H7 (cell line): ENCODE measurements at places on chromosomes 6 and 20. TPM values are rescaled to one million over a fixed set of nuclear protein-coding genes. Genes with fewer than 3 reads are reported as not detected.

- no peak for DNase-seq
Observed at GRCh38 chr6:139764498-139764986, 390.1 kb upstream of the CITED2 start.

GRCh38 chr6:3244003-3244831 lies 14.5 kb upstream of the PSMG4 start:
- DNase-seq = no peak

GRCh38 chr6:32609731-32610640 lies 20.3 kb upstream of the HLA-DRB1 start:
- DNase-seq = peak; percentile 59

DNA sequence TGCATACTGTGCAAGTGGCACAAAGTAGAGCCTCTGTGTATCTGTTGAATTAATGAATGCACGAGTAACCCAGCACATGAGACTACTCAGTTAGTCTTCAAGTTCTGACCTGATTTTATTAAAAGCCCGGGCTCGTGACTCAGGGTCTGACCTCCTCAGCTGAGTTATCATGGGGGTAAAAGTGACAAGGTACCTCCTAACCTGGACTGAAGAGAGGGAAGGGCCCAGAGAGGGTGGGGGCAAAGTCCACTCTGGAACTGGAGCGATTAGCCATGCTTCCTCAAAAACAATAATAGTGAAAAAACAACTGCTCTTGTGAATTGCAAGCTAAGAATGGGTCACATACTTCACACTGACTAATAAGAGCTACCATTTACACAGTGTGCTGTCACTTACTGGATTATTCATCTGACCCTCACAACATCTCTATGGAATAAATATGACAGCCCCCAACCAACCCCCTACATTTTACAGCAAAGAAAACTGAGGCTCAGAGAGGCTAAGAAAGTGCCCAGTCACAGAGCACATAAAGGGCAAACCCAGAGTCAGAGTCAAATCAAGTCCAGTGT lies 26.7 kb downstream of the TRERF1 start:
- no peak for DNase-seq

- peak; percentile 89 for DNase-seq
Observed at GRCh38 chr20:667351-668034, 8.1 kb downstream of the SCRT2 start.

DNA sequence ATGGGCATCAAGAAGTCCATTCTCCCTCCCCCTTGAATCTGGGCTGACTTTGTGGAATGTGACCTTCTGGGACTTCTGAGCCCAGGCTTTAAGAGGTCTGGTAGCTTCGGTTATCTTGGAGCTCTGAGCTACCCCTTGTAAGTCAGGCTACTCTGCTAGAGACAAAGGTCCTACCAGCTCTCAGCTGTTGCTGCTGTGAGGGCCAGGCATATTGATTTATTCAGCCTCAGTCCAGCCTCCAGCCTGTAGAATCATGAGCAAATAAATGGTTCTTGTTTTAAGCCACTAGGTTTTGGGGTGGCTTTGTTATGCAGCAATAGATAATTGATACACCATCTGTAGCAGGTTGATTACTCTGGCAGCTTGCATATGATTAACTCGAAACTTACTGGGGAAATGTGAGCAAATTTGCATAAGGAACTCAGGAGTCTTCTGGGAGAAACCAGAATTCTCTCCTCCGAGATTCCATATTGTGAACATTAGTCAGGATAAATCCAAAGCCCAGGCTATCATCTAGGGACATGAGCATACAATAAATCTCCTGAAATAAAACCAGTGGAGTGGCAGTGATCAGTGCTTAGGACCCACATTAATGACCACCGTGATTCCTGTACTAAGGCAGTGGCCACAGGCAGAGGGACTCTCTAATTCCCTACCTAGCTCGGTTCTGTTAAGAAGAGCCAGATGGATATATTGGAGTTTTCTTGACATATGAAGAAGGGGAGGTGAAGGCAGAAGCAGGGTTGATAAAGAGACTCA lies 336.1 kb downstream of the CDC5L start:
- DNase-seq = no peak

DNA sequence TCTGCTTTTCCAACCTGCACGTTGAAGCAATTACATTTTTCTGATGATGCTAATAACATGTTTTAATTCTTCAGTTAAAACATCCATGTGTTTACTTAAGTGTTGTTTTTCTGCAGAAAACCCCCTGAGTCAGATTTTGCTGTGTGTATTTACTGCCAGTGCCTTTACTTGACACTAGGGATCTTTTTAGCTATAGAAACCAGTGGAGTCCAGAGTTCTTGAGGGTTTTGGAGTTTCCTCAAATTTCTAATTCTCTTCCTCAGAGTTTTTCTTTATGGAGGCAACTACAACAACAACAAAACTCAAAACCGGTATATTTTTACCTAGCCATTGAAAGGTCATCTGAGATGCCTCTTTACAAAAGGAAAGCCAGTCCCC lies 168.4 kb downstream of the JARID2 start:
- no peak for DNase-seq

- no peak for DNase-seq
Observed at GRCh38 chr6:21228411-21228810, 365.1 kb upstream of the SOX4 start.

DNA sequence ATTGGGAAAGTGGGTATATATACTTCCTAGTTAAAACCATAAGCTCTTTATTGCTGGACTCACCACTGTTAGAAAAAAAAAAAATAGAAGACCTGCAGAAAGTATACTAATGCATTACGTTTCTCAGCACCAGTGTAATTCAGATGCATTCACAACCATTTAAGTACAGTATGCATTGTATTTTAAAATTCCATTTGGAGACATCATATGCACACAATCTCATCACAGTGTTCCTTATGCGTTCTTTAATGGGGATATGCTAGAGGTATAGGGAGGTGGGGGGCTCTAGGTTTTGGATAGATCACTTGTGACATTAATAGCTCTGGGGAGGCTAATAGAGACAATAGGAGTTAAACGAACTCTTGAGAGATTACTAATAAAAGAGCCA lies 9.4 kb downstream of the TFAP2A start:
- no peak for DNase-seq

GRCh38 chr20:42258564-42259302 lies 640.6 kb upstream of the CHD6 start:
- no peak for DNase-seq

DNA sequence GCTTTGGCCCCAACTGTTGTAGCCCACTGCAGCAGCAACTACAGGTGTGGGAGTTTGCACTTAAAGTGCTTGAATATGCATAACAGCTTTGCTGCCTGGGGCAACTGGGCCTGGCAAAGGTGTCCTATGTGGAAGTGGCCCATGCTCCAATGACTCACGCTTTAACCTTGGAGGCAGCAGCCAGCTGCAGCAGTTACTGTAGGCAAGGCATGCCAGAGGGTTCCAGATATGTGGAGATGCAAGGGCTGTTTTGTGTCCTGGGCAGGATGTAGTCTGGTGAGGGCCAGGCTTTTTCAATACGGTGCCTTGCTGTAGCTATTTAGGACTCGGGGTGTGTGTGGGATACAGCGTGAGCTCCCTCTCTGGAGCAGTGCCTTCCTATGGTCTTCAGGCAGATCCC lies 150.3 kb downstream of the NKAIN2 start:
- DNase-seq = no peak

DNA sequence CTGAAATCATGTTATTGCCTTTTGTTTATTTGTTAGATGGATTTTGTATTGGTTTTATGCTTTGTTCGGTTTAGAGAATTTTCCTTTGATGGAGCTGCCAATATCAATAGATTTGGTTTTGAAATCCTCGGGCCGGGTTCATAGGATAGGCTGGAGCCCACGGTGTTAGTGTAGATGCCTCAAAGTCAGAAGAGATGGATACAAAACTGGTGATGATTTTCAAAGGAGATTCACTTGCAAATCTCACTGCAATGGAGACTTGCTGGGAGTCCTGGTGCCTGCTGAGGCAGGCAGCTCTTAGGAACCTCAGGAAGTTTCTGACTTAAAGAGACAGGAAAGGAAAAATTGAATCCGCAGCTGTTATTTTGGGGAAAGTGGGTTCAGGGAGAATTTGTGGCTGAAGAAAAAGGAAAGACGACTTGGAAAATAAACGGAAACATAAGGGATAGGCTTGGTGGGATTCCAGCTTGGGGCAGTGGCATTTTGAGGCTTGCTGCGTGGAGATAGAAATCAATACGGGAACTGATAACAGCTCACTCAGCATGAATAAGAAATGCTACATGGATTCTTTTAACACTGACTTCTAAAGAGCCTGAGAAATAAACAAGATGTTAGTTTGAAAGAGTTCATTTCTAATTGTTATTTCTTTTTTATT lies 241.6 kb downstream of the PHACTR1 start:
- DNase-seq = peak; percentile 40

DNA sequence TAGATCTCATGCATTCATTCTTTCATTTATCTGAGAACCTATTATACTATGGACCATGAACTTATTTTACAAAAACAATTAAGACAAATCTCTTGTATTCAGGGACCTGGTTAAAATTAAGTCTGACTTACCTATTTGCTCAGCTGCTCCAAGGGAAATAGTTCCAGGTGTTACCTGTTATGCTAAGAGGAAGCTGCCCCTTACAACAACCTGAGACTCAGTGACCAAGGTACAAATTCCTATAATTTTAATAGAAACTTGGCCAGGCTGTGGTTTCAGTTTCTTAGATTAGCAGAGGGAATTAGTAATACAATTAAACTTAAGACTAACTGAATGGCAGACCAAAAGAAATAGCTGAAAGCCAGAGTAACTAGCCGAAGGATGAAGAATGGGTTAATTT lies 48.2 kb upstream of the GMPR start:
- DNase-seq = no peak

DNA sequence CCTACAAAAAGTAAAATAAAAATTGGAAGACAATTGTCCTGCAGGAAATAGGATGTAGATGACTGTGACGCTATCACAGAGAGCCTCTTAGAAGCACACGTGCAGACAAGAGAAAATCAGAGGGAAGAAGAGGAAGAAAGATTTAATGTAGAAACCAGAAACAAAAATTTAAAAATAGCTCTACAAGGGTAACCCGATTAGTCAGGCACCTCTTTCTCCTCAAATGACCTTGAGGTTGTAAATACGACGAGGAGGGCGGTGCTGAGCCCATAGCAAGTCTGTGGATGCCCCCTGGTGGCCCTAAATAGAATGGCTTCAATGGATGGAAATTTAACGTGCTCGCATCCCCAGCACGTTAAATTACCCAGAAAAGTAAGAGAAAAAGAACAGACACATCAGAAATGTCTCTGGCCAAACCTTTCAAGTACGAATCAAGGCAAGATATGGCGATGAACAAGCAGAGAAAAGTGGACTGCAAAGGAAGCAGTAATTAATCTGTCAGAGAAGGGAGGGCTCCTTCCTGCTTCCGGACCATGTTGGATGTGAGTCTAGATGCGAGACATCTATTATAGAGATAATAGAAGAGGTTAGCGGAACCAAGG lies 4.2 kb upstream of the PRPH2 start:
- peak; percentile 90 for DNase-seq

DNA sequence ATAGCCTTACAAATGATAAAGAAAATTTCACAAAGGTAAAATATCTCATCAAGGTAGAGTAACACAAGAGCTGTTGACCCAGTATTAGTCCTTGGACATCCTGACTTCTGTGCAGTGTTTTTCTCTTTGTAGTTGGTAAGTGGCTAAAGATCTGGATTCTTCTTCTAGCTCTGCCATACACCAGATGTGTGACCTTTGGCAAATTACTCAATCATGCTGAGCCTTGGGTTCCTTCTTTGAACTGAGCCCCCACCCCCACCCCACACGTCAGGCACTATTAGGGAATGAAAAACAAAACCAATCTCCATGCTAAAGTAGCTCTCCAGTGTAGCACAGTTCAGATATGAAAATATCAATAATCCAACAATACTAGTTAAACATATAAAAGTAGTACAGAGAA lies 15.1 kb upstream of the TRIM39 start:
- no peak for DNase-seq

BMP2 gene
- 5.9 and 13.0 TPM in 2 replicates for total RNA-seq

ETV7 gene
- total RNA-seq = 0.28 and 1.5 TPM in 2 replicates

DOK5 gene
- total RNA-seq = 2.3 and 4.0 TPM in 2 replicates

PKIB gene
- 62.9 and 64.9 TPM in 2 replicates for total RNA-seq

GCLC gene
- total RNA-seq = 37.4 and 39.8 TPM in 2 replicates

MEI4 gene
- total RNA-seq = 0.30 and 0.38 TPM in 2 replicates

LAMA4 gene
- total RNA-seq = 1.1 and 2.1 TPM in 2 replicates

NDRG3 gene
- 23.2 and 24.1 TPM in 2 replicates for total RNA-seq

CRISP2 gene
- not detected in 2 replicates for total RNA-seq

PHACTR3 gene
- total RNA-seq = 0.03 and 0.41 TPM in 2 replicates

COQ3 gene
- total RNA-seq = 10.1 and 11.7 TPM in 2 replicates

NHLRC1 gene
- total RNA-seq = 1.0 and 1.5 TPM in 2 replicates

LGSN gene
- total RNA-seq = 0.07 and 0.17 TPM in 2 replicates

BNIP5 gene
- total RNA-seq = not detected in 2 replicates
